AG10803 (cell line): ENCODE measurements at places on chromosomes 7 and 10.

DNA sequence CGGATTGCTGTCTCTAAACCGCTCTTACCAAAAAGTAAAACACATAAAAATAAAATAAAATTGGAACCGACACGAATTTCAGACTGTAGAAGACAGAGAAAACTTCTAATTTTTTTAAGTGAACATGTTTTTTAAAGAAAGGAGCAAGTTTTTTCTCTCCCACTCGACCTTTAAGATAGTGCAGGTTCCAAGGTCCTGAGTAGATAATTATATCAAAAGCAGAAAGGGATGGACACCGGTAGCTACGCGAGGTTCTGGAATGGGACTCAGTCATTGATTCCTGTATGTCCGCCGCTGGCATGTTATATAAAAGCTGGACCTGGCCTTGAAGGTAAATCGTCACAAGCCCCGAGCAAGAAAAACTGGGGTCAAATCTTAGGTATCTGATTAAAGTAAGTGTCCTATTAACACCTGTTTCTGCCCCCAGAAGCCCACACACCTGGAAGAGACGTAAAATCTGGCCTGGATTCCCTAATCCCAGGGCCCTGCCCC lies 462 bp upstream of the CISD1 start:
- DNase-seq: no peak

DNA sequence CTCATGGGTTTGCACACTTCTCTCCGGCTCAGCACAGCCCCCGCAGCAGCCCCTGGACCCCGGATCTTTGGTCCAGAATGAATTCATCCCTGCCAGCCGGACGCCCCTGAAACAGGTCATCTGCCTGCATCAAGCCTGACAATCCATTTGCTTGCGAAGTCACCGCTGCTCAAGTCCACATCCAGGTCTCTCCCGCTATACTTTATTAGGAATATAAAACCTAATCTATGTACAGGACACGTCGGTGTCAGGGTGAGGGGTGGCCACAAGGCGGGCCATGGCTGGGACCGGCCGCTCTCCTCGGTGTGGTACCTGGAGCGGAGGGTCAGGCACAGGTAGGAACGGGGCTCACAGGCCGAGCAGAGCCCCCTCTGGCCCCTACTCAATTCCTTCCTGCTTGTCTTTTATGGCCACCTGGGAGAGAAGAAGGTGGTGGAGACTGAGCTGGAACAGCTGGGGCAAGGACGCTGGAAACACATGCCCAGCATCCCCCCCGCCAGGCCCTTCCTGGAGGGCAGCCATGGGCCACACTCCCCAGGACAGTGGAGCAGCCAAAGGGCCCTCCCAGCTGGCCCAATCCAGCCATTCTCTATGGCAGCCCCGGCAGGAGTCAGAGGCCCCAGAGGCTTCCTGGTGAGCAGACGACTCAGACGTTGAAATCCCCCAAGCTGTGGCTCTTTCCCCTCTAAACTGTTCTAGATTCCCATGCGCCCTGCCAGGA lies 5.3 kb downstream of the POLR2J start:
- no peak for DNase-seq

DNA sequence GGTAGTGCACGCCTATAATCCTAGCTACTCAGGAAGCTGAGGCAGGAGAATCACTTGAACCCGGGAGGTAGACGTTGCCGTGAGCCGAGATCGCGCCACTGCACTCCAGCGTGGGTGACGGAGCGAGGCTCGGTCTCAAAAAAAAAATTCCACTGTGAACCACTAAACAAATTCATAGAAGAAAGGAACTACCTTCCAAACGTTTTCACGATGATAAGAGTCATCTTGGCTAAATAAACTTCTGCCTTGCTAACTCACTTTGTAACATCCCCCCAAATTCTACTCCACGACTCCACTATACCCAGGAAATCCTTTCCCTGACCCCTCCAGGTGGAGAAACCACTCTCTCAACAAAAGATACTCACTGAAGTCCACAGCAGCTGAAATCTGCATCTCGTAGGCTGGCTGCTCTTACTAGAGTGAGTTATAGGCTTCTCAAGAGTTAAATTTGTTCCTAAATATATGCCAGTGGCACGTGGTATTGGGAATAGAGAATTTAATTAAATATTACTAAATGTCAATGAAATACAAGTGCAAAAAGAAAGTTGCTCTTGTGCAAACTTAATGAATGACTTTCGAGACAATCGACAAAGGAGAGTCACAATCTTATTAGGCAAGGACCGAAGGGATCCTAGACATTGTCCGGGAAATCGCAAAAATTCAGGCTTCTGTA lies 1.6 kb upstream of the GTF2I start:
- no peak for DNase-seq

DNA sequence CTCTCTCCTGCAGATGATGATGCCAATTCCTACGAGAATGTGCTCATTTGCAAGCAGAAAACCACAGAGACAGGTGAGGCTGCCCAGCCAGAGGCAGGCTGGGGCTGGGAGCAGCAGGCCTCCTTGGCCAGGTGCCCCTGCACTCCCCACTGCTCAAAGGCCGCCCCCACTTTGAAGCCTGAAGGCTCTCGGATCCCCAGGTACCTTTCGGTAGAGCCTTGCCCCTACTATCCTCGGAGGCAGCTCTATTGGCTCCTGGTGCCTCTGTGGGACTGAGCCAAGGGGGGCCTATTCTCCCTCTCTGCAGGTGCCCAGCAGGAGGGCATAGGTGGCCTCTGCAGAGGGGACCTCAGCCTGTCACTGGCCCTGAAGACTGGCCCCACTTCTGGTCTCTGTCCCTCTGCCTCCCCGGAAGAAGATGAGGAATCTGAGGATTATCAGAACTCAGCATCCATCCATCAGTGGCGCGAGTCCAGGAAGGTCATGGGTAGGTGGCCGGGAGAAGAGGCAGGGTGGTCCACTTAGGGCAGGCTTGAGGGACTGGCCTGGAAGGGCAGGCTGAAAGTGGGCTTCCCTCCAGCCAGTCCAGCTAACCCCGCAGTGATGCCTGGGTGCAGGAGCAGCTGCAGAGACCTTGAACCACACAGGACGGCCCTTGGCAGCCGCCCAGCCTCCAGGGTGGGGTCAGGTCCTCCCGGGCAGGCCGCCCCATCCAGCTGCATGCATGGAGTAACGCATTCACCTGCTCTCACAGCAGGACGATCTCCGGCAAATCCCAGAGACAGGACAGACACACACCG lies 14.1 kb downstream of the LAT2 start:
- DNase-seq: no peak
